ENCODE measurements at places on chromosomes 3 and 15.

DNA sequence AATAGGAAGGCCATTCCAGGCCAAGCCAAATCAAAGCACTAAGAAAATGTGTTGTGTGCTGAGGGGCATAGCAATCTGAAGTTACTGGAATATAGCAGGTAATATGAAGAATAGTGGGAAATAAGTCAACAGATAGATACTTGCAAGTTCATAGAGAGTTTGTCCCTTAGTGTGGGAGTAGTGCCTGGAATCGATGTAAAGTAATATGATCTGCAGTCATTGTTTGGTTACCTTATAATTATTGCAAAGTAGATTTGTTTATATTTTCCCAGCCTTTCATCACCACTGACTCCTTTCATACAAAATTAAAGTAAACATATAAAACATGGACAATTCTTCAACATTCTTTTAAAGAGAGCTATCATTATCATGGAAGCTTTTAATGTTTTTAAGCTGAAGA is 420.9 kb upstream of the NECTIN3 start:
- no peak for DNase-seq

- DNase-seq, result peak; percentile 59
Observed at GRCh38 chr15:52567871-52568600, 794 bp downstream of the ARPP19 start.

DNA sequence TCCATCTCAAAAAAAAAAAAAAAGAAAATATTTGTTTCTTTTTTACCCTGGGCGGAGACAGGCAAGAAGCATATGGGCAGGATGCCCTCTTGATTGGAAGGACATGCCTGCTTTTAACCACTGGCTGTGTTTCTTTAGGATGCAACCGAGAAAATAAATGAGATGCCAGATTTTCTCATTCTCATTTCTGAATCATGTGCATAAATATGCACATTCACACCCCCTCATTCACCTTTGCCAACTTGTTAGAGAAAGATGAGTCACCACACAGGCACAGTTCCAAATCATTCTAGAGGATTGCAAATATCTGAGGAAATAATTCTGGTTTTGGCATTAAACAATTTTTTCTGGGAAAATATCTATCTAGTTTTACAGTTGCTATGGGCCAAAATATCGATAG is 3.3 kb downstream of the LIPH start:
- DNase-seq, result no peak

DNA sequence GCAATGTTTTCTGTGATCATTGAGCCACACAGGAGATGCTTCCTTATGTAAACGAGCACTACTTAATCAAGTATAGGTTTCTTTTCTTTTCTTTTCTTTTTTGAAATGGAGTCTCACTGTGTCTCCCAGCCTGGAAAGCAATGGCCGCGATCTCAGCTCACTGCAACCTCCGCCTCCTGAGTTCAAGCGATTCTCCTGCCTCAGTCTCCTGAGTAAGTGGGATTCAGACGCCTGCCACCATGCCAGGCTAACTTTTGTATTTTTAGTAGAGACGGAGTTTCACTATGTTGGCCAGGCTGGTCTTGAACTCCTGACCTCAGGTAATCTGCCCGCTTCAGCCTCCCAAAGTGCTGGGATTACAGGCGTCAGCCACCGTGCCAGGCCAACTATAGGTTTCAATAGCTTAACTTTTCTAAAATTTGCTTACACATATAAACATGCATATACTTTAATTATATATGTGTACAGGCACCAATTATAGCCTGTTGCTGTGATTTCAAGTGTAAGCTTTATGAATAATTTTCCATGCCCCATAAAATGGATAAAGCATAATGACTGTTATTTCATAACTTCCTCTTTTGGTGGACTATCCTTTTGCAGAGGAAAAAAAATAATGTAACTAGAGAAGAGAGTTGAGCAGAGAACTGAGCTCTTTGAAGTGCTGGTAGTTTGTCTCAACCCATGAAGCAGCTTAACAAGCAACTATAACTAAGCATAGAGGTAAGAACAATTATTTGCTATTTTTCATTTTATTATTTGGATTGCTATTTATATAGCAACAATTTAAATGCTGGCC is 24.8 kb upstream of the MBNL1 start:
- DNase-seq, result no peak

- no peak for DNase-seq
Observed at GRCh38 chr3:4758957-4759656, 220.1 kb upstream of the BHLHE40 start.

DNA sequence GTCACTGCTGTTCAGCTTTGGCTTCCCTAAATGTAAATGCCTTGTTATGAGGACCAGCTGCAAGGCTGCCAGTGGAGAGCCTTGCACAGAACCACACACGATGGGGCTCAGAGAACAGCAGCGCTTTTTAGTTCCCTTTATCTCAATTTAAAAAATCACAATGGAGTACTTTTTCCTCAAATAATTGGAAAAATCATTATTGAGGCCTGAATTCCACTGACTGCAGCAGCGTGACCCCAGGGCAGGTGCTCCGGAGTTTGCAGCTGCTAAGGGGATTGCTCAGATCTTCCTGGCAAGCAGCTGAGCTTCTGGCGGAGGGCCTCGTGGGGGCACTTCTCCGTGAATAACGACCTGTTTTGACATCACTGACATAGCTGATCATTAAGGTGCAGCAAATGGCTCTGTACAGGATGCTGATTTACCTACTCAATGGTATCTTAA is 245.6 kb upstream of the TRIM42 start:
- DNase-seq, result no peak

DNA sequence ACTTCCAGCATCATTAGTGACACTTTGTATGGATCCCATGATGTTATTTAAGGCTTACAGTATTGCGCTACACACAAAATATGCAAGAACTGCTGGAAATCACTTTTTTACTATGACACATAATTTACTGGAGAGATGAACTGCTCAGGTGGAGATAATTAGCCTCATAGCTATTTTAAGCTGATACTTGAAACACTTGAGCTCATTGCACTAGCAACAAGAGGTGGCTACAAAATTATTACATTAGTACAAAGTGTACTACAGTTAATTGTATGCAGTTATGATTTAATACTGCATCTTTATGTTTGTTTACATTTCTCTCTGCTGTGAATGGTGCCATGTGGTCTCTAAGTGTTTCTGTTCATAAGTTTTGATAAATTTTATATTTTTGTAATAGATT is 6.5 kb upstream of the LZTFL1 start:
- no peak for DNase-seq

- DNase-seq, result no peak
Observed at GRCh38 chr3:76753599-76753998, 286.3 kb upstream of the ROBO2 start.

GRCh38 chr3:107945417-107946094 is 145.3 kb downstream of the CD47 start:
- DNase-seq, result no peak

- no peak for DNase-seq
Observed at GRCh38 chr3:183438735-183439134, 10.3 kb upstream of the MCF2L2 start.

GRCh38 chr3:105367406-105368213 is 901 bp downstream of the ALCAM start:
- peak; percentile 91 for DNase-seq

DNA sequence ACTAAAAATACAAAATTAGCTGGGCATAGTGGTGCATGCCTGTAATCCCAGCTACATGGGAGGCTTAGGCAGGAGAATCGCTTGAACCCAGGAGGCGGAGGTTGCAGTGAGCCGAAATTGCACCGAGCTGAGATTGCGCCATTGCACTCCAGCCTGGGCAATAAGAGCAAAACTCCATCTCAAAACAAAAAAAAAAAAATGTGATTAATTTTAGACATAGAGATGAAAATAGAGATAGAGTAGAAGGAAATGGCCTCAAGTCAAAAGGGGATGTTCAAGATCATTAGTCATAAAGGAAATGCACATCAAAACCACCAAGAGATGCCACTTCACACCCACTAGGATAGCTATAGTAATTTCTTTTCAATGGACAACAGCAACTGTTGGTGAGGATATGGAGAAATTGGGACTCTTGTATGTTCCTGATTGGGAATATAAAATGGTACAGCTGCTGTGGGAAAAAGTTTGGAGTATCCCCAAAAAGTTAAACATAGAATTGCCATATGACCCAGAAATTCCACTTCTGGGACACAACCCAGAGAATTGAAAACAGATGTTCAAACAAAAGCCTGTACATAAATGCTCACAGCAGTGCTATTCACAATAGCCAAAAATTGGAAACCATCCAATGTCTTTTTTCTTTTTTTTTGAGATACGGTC is 55.4 kb downstream of the ABHD2 start:
- DNase-seq, result no peak

GRCh38 chr3:4994144-4994730 is 15.0 kb downstream of the BHLHE40 start:
- DNase-seq, result no peak

DNA sequence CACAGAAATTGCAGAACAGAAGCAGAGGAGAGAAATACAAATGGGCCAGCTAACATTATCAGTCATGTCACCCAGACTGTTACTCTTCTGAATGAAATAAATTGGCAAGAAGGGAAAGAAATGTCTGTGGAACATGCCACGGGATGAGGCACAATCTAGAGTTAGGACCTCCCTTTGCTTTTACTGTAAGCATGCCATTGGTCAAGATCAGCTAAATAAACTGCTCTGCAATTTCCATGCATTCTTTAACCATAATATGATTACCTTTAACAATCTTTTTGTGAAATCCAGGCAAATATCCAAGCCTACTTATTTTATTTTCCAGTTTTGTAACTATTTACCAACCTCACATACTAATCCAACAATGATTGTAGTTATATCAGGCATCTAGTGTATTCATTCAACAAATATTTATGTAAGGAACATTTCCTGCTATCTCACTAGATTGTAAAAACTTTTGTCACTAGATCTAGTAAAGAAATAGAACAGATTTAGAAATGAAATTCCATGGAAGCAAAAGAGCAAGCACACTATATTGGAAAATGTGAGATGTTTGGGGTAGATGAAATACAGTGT is 383.4 kb downstream of the MECOM start:
- no peak for DNase-seq

DNA sequence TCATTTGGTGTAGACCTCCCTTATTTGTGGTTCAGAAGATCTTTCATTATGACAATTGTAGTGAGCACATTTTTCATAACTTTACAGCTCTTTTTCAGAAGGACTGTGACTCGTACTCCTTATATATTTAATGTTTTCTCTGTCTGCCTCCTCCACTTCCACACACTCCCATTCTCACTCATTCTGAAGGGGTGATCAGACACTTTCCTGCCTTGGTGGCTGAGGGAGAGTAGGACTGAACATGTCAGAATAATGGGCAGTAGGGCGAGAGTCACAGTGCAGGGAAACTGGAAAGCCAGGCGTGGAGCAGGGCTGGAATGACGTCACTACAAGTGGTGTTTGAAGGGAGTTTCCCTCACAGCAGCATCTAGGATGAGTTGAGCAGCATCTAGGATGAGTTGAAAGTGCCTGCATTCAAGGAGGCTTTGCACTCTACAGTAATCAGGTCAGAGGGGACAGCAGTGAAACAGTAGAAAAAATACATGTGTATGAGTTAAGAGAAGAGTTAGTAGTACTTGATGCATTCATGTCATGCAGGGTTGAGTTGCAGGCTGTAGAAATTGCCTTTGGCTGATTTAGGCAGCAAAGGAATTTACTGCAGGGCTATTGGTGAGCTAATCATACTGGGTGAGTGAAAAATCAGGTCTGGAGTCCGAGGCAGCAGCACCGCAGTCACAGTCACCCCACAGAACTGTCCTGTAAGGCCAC is 36.3 kb upstream of the FBXL22 start:
- peak; percentile 84 for DNase-seq

DNA sequence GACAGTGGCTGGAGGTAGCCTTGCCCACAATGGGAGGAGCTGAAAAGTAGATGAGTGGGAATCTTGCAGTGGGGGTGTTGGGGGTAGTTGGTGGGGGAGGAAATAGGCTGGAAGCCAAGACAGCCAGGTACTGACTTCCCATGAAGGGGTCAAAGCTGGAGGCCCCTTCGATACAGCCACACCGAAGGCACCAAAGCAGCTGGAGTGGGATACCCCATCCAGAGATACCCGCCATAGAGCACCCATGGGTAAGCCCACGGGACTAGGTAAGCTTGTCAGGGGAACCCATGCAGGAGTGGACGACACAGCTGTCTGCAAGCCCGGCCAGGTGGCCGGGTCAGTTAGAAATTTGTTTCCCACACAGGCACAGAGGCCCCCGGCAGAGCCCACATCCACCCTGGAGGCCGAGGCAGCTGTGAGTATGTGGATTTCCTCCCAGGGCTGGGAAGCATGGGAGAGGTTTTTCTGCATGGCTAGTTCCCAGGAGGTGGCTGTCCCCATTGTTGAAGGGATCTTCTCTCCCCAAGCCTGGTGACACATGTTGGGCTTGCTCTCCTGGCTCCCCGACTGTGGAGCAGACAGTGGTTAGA is 28.6 kb downstream of the PRR23E start:
- DNase-seq, result no peak

GRCh38 chr3:62873761-62874710 is 1.2 kb downstream of the CADPS start:
- DNase-seq, result no peak

DNA sequence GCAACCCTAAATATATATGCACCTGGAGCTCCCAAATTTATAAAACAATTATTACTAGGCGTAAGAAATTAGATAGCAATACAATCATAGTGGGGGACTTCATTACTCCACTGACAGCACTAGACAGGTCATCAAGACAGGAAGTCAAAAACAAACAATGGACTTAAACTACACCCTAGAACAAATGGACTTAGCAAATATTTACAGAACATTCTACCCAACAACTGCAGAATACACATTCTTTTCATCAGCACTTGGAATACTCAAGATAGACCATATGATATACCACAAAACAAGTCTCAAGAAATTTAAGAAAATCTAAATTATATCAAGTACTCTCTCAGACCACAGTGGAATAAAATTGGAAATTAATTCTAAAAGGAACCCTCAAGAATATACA is 201.5 kb downstream of the OSBPL10 start:
- DNase-seq, result no peak

GRCh38 chr15:76682833-76683232 is 222.3 kb downstream of the SCAPER start:
- DNase-seq, result no peak
